Stimulated activated CD8-positive, alpha-beta memory T cell treated with anti-CD3 and anti-CD28 coated beads, Interleukin-15, amount 100 ng/mL, for 1 hour (primary cell): ENCODE measurements at places on chromosomes 3 and 15.

DNA sequence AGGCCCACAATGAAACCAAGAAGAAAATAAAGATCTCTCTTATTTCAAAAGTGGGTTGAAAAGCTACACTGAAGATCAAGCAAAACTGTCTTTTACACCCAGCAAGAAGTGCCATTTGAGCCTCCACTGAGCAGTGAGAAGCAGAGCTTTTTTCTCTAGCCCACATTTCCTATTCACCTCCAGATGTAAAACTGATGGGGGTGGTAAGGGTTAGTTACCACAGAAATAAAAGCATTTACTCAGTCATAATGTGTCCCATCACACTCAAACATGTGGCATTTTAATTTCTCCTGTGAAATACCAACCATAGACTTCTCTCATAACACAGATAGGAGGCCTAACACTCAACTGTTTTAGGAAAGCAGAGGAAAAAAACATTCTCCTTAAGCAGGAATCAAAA lies 21.0 kb downstream of the IFT57 start:
- no peak for DNase-seq

DNA sequence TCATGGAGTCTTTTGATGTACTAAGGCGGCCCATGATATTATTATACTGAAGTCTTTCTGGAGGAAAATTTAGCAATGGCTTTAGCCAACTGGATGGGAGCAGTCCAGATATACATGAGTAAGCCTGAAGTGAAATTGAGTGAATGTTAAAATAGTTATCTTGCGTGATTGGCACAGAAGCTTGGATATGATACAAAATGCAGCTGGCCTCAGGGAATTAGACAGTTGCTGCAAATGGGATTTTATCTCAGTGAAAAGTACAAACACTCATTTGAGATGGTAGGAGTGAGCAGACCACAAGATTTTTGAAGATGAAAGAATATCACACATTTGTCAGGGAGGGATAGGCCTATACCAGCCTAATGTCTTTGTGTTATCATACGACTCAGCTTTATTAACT lies 8.9 kb downstream of the LMOD3 start:
- no peak for DNase-seq

DNA sequence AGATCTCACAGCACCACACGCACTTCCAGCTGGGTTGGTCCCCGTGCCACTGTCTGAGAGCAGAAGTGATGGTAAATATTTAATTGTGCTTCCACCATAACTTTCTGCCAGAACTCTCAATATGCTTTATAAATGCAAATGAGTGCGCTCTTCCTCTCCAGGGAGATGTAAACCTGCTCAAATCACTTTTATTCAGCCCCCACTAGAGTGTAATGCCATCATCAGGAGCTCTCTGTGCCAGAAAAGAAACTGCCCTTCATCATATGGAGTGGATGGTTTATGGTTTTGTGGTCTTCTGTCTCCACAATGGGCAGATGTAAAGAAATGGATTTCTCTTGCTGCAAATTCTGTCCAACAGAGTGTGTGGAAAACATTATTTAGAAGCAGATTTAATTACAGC lies 127.0 kb downstream of the EPHB1 start:
- no peak for DNase-seq

DNA sequence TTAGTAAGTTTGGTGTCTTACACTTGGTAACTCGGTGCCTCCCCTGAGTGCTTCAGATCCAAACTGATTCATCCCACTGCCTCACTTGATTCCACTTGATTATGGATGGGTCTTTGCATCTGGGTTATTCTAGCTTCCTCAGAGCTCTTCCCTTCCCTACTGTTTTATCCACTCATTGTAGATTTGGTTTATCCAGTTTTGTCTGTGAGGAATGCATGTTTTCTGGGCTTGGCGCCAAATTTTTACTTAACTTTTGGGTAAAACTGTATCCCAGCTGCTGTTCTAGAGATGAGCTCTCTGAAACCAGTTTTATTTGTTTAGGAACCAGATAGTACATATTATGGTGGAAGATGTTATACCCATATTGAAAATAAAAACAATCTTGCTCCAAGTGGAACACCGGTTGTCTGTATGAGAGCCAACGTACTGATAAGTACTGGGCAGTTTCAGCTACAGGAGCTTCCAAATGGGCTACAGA lies 20.9 kb downstream of the RAD54L2 start:
- DNase-seq, result no peak

GRCh38 chr3:194244167-194244566 lies 107.0 kb downstream of the CPN2 start:
- DNase-seq, result no peak

GRCh38 chr3:97306226-97306625 lies 458.3 kb upstream of the ARL6 start:
- DNase-seq, result no peak

DNA sequence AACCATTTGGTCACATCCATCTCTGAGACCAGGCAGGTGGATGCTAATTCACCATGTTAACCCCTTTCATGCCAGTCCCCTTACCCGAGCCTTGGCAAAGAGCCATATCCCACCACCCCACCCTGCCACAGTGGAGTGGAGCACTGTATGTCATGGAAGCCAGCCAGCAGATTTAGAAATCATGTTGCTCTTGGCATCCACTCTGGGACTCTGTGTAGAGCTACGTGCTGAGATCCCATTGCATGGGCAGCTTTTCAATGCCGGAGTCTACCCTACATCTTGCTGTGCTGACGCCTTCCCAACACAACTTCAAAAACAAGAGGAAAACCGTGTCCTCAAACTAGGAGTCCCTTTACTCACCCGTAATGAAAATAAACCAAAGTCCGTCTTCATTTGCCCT lies 131.0 kb downstream of the NTRK3 start:
- no peak for DNase-seq

GRCh38 chr3:5184499-5184898 lies 3.0 kb upstream of the EDEM1 start:
- DNase-seq, result no peak

- DNase-seq, result no peak
Observed at GRCh38 chr3:56612146-56612545, 55.2 kb downstream of the CCDC66 start.

GRCh38 chr3:25783661-25784512 lies 644 bp upstream of the NGLY1 start:
- no peak for DNase-seq

DNA sequence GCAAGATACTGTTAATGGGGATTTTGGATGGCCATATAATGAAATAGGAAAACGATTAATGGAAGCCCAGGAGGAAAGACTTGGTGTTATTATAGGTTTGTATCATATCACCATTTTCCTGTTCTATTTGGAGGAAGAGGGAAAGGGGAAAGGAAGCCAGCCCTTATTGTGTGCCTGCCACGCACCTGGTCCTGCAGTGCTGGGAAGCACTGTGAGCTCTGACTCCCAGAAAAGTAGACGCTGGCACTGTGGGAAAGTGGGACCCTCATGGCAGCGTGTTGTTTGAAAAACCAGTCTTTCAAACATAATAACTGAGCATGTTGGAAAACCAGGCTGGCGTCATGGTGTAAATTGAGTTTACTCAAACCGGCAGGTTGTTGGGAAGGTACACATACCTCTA lies 22.0 kb downstream of the CGNL1 start:
- no peak for DNase-seq

GRCh38 chr3:160478338-160478737 lies 28.8 kb upstream of the TRIM59 start:
- DNase-seq, result no peak

GRCh38 chr3:97896129-97896528 lies 74.3 kb downstream of the CRYBG3 start:
- DNase-seq, result no peak

- DNase-seq, result no peak
Observed at GRCh38 chr3:88595026-88595425, 445.3 kb downstream of the C3orf38 start.

DNA sequence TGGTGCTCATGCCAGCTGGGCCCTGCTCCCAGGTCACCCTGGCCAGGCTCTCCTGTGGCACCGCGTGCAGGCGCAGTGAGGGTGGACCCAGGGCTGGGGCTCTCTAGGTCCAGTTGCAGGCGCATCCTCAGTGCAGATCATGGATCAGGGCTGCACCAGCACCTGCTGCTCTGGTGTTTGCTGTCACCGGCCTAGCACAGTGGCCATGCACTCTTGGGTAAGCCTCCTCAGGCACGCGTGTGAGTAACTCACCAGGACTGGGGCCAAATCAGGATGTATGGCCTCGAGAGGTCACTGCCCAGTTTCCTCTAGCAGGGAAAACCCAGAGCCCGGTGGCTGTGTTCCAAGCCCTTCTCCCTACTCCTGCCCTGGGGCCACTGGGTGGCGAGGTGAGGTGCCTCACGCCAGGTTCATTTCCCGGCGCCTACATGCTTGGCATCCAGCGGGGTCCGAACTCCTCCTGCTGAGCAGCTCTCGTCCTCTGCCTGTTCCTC lies 45.5 kb upstream of the SLC41A3 start:
- no peak for DNase-seq

DNA sequence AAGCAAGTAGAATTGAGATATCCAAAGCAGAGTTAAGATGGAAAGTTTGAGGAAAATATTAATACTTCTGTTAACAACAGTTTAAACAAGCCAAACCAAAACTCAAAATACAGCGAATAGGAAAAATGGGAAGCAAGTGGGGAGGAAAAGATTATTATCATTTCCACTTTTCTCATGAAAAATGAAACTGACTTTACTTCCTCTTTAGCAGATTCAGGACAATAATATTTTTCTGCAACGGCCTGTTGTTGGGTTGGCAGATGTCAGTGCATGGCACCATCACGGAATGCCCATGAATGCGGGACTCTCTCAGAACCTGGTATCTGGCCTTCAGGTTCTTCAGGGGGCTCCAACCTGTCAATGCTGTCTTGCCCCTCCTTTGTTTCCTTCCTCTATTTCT lies 11.1 kb downstream of the ANKUB1 start:
- no peak for DNase-seq
